ENCODE measurements at places on chromosomes 3 and 15. TPM values are rescaled to one million over a fixed set of nuclear protein-coding genes. Genes with fewer than 3 reads are reported as not detected.

GRCh38 chr15:100041127-100041828, 300.5 kb downstream of the ADAMTS17 start:
- H3K4me1 ChIP-seq = peaks cover 36% of the 10 kb centered on the region
- DNase-seq = no peak
- no peak overlapping the region for H3K4me3 ChIP-seq
- no peaks in the 10 kb centered on the region for H3K36me3 ChIP-seq
- no peak overlapping the region for H3K27ac ChIP-seq

Gene CPNE4
- not detected for total RNA-seq

GRCh38 chr3:89527736-89528305, 420.4 kb downstream of the EPHA3 start:
- no peaks in the 10 kb centered on the region for H3K36me3 ChIP-seq
- no peak overlapping the region for H3K4me3 ChIP-seq
- no peak for DNase-seq

Gene CEMIP
- total RNA-seq = 445 TPM
